ENCODE measurements at places on chromosomes 7 and 10.

GRCh38 chr10:12455766-12456165 is 106.4 kb downstream of the CAMK1D start:
- DNase-seq, result no peak

DNA sequence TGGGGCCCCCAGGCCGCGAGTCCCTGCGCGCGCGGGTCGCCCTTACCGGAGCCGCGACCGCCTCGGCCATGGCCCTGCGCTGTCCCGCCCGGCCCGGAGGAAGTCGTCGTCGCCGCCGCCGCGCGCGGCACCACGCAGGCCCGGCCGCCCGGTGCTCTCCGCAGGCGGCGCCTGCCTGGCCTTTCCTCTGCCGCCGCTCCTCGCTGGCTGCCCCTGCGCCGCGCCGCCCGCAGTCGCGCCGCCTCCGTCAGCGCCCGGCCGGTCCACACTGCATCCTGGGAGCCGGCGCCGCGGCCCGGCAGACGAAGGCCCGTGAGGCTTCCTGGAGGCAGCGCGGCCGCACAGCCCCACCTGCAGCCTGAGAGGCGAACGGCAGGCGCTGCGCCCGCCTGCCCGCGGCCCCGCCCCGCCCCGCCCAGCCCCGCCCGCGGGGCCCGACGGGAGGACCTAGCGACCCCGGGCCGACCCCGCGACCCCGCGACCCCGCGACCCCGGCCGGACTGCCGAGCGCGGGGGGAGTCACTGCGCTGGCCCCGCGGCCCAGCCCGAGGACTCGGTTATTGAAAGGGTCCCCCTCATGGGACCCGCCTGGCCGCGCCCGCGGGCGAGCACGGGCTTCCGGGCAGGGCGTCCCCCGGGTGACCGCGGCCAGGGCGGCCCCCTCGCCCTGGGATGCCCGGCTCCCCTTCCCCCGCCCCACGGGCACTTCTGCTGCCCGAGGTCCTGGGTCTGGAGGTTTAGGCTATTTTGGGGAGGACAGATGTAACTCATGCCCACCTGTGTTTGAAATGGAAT is at the start of gene ZNF746:
ZNF746 (minus strand) TSS at position 343 of the 795 bp plus-strand sequence; CDS start at position 70, 273 bp downstream.
- DNase-seq, result peak; percentile 96

GRCh38 chr7:54995610-54996363 is 23.0 kb upstream of the EGFR start:
- DNase-seq, result no peak

- DNase-seq, result no peak
Observed at GRCh38 chr10:15814565-15814964, 45.7 kb downstream of the MINDY3 start.

DNA sequence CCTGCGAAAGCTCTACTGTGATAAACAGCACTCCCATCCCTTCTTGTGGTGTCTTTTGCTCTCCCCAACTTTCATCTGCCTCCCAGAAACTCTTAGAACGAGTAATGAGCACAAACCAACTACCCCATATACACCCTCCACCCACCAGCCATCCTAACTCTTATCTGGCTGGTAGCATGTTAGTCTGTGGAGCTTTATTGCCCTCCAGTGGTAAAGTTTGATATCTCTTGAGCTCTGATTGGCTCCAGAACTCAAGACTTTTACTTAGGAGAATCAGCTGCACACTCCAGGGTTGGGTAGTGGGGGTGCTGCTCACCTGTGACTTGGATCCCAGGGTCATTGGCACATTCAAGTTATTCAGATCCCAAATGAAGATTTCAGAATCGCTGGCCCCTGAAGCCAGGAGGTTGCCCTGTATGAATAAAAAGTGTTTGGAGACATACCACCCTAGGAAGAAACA is 10.9 kb downstream of the SEC31B start:
- no peak for DNase-seq
